Fibroblast of skin of right biceps (primary cell): ENCODE measurements at places on chromosomes 4 and X.
A peak's percentile ranks its signal among the peaks of the same experiment; 100 is the strongest.

GRCh38 chrX:100512471-100512870 lies 72.3 kb upstream of the TNMD start:
- DNase-seq = peak; percentile 4

DNA sequence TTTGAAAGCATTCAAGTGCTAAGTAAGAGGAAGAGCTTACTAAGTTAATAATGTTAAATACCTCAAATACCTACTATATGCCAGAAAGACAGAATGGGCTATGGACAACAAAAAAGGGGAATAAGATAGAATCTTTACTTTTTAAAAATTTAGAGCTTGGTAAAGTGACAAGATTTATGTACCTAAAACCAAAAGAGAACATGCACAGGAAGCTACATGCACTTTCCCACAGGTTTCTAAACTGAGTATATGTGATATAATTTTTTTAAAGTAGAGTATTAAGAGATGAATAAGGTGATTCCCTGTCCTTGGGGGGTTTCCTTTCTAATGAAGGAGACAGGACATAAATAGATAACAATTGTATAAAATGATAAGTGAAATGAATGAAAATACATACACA lies 30.7 kb downstream of the SLC4A4 start:
- DNase-seq = no peak

DNA sequence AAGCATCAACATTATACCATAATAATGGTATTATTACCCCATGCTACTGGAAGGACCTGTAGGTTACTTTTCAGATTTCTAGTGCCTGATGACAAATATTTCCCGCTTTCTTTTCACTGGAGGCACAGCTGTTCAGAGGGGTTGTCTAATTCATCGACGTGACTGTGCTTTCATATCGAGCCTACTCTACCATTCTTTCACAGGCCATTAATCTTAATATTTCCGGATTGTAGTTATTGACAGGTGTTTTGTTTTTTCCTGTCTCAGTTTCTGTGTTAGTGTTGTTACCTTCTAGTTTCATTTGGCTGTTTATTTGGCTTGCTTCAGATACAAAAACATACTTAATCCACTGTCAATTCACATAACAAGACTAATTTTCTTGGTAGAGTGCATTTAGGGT lies 330.9 kb downstream of the SPOCK3 start:
- DNase-seq = no peak

- DNase-seq = peak; percentile 69
Measured at GRCh38 chr4:62015043-62015739, 815.1 kb downstream of the ADGRL3 start.

- DNase-seq = no peak
Measured at GRCh38 chr4:166680796-166681195, 553.5 kb downstream of the SPOCK3 start.

DNA sequence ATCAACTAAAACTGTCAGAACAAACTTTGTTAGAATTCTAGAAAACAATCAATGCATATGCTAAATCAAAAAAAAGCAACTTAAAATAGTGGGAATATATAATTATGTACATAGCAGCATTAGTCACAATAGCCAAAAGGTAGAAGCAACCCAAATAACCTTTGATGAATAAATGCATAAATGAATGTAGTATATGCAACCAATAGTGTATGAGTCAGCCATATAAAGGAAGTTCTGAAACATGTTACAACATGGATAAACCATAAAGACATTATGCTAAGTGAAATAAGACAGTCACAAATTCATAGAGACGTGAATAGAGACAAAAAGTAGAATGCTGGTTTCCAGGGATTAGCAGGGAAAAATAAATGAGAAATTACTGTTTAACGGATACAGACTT lies 762.8 kb upstream of the INTU start:
- no peak for DNase-seq

GRCh38 chr4:110175634-110176033 lies 22.8 kb downstream of the ELOVL6 start:
- DNase-seq = peak; percentile 32

DNA sequence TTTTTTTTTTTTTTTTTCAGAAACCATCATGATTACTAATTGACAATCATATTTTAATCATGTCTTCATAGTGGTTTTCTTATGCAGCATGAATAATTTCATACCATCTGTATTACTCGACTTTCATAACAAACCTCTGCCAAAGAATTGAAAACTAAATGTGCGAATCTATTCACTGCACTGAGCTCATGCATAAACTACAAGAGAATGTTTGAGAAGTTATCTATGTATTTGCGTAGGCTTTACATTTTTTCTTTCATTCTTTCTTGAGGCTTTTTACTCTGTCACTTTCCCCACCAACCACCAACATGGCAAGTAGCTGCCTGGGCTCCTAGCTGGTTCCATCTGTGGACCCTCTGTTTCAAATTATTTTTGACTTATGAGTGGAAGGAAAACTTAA lies 1761.0 kb downstream of the STIM2 start:
- DNase-seq = peak; percentile 75
